ENCODE measurements at places on chromosomes 1 and 21.

- DNase-seq = peak; percentile 35
These were observed 1382.2 kb upstream of the B3GALT2 start for GRCh38 chr1:194568610-194569009.

GRCh38 chr1:236289492-236290131 is 7.9 kb upstream of the ERO1B start:
- DNase-seq = no peak

GRCh38 chr1:247332215-247332622 is 552 bp upstream of the ZNF496 start:
- peak; percentile 61 for DNase-seq

DNA sequence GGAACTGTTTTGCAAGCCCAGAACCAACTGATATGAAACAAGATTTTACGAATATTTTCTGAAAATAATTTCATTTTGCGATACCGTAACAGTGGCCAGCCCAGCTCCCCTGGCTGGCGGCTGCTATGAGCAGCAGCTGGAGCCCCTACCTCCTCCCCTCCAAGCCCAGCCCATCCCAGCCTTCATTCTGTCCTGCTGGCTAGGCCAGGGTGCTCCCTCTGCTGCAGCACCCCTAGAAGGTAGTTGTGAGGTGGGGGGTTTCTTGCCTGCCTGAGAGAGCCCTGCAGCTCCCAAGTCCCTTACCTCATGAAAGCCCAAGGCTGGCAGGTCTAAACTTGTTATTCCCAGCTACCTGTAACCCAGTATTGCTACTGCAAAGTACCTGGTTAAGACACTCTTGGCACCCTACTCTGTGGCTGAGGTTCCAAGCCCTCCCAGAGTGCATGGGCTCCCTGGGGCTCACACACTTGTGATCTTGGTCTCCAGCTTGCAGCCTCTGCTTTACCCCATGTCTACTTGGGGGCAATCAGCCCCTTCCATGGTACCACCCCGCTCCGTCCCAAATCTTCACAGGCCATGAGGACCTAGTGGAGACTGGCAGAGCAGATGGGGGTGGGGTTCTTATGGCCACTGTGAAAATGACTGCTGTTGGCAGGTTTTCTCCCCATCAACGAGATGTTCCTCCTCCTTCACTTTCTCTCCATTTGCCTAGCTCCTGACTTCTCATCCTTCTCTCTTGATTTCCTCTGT is 239.8 kb downstream of the TRABD2B start:
- no peak for DNase-seq

DNA sequence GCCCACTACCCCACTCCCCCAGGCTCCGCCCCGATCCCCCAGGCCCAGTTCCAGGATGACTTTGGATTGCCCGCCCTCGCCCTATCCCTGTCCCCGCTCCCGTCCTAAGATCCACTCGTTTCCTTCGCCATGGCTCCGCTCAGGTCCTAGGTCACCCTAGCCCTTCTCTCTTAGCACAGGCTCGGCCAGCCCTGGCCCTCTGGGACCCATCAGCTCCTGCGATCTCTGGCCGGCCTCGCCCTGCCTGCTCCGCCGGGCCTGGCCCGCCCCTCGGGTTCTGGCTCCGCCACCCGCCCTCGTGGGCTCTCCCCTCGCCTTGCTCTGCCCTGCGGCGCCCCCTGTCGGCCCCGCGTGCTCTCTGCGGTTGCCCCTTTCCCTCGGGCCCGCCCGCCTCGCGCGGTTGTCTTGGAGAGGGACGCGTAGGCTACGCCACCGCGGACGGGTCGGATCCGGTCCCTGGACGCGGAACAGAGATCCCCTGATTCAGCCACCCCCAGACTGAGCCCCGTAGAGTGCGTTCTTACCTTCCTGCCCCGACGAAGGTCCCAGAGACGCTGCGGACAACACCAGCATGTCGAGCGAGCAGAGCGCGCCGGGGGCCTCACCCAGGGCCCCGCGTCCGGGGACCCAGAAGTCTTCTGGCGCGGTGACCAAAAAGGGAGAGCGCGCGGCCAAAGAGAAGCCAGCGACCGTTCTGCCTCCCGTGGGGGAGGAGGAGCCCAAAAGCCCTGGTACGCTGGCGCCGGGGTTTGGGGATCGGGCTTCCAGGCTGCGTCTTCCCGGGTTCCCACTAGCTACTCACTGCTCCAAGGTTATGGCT is at the start of gene LRRC71:
Gene LRRC71 (plus strand): TSS at position 400 of the 820 bp plus-strand sequence. CDS start 172 bp downstream, at position 572.
- peak; percentile 78 for DNase-seq

GRCh38 chr1:45326627-45327623 is at the start of gene HPDL:
TSS of gene HPDL (plus strand) at chr1:45326895. CDS start at chr1:45327149, 254 bp downstream.
- peak; percentile 69 for DNase-seq

- DNase-seq = no peak
These were observed 66.5 kb downstream of the KCNAB2 start for GRCh38 chr1:6111991-6112689.

DNA sequence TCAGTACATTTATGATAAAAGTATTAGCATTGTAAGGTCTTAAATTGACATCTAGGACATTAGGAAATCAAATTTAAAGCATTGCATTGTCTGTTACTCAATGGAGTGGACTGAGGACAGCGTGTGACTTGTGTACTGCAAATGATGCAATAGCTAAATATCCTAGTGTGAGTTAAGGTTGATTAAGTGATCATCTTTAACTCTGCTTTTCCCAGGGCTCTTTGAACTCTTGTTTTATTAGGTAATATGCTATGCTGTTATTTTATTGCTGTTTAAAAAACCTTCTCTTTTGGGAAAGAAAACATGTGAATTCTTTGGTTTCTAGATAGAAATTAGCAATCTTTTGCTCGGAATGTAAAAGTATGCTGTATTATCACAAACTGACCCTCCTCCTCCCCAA is 38.6 kb downstream of the NFIA start:
- peak; percentile 19 for DNase-seq

DNA sequence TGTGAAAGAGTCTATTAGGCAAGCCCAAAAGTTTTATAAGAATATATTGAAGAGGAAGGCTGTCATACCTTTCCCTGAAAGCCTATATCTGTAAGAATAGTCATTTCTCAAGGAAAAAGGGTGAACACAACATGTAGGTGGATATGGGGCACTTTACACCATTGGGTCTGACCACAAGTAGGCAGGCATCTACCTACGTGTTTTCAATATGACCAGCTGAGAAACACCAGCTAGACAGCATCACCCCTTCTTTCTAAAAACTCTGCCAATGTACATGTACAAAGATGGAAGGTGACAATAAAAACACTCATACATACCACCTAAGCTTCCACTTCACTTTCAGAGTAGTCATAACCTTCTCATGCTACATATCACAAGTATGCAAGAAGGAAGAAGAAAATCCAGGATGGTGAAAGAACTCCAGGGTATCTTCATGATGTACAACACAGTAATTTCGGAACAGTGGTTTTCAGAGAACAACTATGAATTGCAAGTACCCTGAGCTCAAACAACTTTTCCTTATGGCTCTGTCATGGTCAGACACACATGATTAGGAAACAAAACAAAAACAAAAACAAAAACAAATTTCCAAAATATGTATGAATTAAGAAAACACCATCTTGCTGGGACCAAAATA is 98.5 kb upstream of the ADGRL2 start:
- no peak for DNase-seq

GRCh38 chr1:63943393-63943792 is 169.6 kb downstream of the ROR1 start:
- no peak for DNase-seq

GRCh38 chr1:218948446-218948845 is 225.2 kb upstream of the LYPLAL1 start:
- DNase-seq = no peak

DNA sequence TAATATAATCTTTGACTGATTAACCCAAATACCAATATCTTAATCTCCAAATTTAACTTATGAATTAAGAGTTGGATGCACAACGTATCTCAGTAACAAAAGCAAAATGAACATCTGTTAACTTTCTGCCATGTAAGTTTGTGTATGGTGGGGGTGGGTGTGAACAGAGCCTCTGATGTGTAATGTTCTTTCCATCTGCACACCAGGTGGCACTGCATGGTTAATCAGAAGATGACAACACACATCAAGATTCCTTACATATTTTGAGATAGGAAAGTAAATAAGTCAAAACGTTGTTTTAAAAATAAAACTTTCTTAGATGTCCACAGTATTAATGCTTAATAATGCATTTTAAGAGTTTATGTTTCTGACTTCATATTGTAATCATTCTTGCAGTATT is 251.9 kb downstream of the DPYD start:
- DNase-seq = peak; percentile 51

- DNase-seq = peak; percentile 91
These were observed 96.6 kb downstream of the FGGY start for GRCh38 chr1:59393211-59394180.

DNA sequence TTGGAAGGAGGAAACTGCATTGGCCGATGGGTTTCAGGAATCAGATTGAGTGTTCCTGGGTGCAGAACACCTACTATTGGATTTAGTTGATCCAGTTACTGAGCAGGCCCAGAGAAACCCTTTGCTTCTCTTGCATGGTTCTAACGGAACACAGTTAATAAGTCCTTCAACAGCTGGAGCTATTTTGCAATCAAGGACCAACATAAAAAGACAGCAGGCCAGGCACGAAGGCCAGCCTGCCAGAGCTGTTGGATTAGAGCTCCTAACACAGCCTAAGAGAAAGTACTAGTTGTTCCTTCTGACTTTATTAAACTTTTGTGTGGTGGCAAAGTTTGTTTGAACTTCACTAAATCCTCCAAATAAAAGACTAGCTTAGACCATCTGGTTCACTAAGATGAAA is 148.0 kb upstream of the LMO4 start:
- no peak for DNase-seq

DNA sequence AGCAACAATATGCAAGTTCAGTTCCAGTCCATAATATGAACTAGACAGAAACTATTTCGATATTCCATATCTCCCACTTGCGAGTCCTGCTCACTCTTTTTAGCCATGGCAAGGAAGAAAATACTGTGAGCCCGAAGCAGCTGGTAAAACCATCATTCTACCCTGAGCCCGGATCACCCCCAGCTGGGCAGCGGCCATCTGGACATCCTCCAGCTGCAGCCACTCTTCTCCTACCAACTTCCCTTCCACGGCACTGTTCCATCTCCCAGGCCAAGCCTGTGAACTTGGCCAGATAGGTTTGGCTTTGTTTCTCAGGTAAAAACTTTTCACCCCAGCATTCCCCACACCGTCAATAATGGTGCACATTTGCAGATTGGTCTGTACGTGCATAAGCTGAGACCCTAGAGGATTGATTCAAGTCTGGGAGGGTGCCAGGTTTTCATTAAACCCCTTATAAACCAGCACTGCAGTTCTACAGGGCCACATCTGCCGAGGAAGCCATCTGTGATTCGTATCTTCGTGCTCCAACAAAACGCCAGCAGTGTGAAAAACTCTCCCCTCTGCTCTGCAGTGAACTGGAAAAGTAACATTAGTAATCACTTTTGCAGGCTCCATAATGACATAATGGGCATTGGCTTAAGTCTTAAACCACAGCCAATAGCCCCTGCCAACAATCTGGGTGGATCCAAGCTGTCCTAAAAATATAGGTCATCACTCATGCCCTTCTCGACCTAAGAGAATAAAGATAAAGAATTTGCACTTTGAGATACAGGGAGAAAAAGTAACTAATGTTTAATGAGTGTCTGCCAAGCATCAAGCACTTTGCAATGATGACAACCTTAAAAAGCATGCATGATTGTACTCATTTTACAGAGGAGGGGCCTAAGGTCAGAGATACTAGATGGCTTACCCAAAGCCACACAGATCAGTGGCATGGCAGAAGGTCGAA is 205.1 kb downstream of the PLPP3 start:
- peak; percentile 45 for DNase-seq

- no peak for DNase-seq
These were observed 13.5 kb upstream of the ETV3L start for GRCh38 chr1:157113106-157113505.

- DNase-seq = no peak
These were observed 15.2 kb downstream of the PLPPR4 start for GRCh38 chr1:99279525-99279924.

DNA sequence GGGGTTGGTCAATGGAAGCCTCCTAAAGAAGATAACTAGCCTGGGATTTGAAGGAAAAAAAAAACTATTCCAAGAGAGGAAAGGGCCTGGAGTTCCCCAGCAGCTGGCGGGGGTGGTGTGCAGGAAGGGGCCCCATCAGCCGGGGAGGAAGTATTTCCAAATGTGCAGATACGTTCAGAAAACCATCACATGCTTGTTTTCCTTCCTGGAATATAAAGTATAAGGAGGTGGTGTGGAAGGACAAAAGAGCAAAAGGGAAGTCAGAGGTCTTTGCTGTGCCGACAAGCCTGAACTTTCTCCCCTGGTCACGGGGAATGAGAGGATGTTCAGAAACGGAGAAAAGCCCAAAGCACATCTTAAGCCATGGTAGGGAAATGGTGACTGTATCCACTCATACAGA is 72.0 kb upstream of the BACE2 start:
- no peak for DNase-seq

- DNase-seq = no peak
These were observed 26.6 kb downstream of the DDAH1 start for GRCh38 chr1:85438353-85438752.

DNA sequence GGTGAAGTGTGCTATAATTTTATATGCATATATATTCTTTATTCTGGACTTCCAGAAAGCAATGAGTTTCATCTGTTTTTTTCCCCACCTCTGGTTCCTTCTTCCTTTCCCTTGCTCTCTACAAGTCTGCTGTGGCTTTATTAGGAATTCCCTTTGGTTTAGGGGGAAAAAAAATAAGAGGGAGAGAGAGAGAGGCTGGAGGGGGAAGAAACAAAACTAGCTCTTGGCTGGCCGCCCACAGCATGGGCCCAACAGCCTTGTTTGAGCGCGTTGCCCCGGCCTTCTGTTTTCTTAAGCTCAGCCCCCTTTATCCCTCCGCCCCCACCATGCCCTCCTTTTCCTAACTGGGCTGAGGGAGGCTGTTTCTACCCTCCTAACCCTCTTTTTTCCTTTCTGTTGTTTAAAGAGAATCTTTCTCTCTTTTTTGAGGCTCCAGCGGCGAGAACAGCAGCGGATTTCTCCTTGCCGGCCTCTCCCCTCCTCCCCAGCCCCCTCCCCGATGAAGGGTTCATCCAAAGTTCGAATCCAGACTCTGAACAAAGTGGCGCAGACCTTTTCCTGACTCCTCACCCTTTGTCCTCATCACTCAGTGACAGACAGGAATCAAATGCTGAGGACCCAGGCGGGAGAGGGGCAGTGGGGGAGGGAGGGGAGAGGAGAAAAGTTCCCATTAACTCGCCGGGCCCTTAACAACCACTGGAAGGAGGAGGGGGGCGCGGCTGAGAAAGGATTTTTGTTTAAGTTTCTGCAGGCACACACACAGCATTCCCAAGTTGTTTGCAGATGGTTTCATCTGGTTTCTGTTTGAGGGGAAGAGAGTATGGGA is 29.7 kb downstream of the PBX1 start:
- peak; percentile 93 for DNase-seq

GRCh38 chr1:2587071-2587859 is 688 bp downstream of the PRXL2B start:
- DNase-seq = peak; percentile 15

DNA sequence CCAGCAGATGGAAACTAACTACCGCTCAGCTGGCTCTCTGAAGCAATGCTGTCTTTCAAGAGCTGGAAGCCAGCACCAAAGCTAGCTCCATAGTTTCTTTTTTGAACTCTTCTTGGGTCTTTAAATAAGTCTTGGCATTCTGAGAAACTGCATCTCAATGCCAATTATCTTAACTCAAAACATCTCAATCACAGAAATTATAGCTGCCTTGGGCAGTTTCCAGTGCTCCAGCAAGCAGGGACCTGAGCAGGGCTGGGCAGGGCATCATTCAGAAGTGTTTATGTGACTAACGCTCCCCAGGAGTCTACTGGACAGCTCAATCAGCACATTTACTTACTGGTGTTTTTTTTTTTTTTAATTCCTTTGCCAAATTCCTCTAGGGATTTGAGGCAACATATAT is 18.3 kb upstream of the PADI4 start:
- DNase-seq = peak; percentile 65

GRCh38 chr1:236103646-236104218 is 38.6 kb upstream of the GPR137B start:
- peak; percentile 52 for DNase-seq

Data from fibroblast of skin of right biceps (primary cell).